ENCODE measurements at places on chromosomes 1 and 21.

GRCh38 chr1:54403808-54404261 lies 2.4 kb downstream of the SSBP3 start:
- DNase-seq: no peak

DNA sequence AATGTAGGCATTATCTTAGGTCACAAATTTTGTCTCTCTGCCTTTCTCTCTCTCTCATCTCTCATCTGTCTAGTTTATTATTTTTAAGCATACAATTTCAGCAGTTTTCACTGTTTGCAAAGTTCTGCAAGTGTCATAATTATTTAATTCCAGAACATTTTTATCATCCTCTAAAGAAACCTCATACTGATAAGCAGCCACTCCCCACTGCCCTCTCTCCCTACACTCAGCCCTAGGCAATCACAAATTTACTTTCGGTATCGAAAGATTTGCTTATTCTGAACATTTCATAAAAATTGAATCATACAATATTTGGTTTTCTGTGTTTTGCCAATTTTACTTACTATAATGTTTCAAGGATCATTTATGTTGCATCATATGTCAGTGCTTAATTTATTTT lies 16.6 kb downstream of the OR6Y1 start:
- DNase-seq: no peak

DNA sequence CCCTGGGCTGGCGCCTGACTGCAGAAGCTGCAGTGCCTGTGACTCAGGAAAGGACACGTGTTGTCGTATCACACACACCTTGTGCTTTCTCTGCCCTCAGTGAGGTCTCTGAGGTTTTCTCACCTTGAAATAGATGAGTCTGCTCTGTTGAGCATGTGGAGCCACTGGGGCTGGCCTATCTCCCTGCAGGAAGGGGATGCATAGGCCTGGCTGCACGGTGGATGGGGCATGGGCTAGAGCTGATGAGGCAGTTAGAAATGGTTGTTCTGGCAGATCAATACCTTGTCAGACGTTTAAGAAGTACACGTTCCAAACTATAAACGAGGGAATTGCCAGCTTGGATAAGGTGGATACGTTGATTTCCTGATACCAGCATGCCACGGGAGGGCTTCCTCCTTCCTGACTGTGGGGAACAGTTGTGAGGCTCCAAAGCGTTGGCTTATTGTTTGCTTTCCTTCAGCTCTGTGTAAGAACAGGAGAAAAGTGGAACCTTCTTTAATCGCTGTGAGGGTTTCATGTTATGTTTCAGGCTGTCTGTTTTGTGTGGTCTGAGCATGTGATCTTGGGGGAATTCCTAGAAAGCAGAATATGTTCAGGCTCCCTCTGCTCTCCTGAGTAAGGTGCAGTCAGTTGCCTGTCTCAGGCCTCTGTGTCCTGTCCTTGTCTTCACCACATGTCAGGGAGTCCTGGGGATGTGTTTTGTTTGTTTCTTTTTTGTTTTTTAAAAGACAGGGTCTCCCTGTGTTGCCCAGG lies 44.8 kb downstream of the PCNT start:
- no peak for DNase-seq

DNA sequence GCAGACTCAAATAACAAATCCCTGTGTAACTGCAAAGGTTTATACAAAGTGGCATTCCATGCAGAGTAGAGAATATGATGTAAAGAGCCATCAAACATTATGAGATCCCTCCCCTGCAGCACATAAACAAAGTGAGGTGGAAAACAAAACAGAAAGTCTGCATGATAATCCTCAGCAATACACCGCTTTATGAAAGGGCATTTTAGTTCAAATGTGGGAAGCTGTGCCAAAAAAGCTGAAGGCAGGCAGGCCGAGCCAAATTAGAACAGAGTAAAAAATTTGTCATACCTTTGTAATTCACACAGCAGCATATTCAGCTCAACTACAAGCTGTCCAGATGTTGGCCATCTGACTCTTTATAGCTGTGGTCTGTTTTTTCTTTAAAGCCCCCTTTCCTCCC lies 113.5 kb downstream of the LHX9 start:
- DNase-seq: peak; percentile 10

DNA sequence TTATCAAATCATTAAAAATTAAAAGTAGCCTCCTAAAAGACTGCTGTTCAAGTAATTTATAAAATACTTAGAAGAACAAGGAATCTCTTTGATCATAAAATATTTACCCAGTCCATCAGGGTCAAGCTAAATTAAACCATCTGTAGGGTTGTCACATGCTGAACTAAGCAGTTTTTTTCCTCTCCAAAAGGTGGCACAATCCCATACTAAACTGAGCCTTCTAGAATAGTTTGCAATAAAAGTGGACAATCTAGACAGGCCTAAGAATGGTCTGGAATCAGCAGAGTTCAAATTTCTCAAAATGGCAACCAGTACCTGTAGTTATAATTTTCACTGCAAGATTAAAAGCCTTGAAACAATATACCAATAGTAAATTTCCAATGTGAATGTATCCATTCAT lies 194.8 kb downstream of the EIF4G3 start:
- no peak for DNase-seq

DNA sequence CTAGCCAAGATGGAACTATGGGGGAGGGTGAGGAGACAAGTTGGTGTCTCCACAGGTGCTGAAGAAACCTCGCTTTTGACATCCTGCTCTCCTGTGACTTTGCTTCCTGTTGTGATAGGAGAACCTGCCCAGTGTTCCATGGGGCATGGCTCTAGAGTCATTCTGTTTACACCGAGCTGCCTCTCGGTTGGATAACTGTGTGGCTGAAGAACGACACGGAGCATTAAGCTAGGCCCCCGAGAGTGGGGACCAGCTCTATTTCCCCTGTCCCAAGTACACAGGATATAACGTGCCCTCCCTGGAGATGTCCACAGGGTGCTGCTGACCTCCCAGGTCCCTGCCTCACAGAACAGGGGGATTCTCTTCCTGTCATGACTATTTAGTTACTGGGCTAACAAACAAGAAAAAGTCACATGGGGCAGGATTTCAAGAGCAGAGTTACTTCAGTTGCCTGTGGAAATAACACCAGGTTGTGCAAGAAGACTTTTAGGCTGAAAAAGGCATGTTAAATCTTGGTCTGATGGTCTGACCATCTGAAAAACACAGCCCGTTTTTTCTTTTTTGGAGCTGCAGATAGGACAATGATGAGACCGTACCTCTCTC lies 29.4 kb upstream of the PPP2R5A start:
- DNase-seq: no peak
